ENCODE measurements at places on chromosomes 3 and 15.

DNA sequence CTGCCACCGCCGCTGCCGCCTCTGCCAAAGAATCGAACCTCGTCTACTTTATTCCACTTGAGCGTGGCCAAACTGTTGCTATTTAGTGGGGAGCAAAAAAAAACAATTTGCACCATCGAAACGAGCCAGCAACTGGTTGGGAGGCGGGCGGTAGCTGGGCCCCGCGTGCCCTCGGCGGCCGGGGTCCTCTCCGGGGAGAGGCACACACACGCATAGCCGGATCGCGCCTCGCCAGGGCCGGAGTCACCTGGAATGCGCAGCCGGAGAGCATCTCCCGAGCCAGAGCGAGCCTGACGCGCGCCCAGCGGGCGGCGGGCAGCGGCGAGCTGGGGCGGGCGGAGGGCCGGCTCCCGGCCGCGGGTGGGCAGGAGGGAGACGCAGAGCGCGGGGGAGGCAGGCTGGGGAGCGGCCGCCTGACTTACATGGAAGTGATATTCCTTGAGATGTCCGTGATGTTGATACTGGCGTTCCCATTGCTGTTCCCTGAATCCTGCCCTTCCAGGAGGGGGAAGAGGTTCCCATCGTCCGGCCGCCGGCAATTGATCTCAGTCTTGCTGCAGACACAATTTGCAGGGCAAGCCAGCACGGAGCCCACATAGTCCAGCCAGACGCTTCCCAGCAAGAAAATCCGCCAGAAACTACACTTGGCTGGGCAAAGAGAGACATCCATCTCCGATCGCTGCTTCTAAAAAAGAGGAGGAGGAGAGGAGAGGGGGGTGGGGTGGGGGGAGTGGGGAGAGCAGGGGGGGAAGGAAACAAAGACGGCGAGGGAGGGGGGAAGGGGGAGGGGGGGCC lies 858 bp downstream of the NTRK3 start:
- peak; percentile 81 for DNase-seq

- no peak for DNase-seq
Measured at GRCh38 chr3:98730338-98730737, 32.8 kb upstream of the ST3GAL6 start.

- peak; percentile 14 for DNase-seq
Measured at GRCh38 chr15:90901175-90902039, 1.7 kb upstream of the MAN2A2 start.

DNA sequence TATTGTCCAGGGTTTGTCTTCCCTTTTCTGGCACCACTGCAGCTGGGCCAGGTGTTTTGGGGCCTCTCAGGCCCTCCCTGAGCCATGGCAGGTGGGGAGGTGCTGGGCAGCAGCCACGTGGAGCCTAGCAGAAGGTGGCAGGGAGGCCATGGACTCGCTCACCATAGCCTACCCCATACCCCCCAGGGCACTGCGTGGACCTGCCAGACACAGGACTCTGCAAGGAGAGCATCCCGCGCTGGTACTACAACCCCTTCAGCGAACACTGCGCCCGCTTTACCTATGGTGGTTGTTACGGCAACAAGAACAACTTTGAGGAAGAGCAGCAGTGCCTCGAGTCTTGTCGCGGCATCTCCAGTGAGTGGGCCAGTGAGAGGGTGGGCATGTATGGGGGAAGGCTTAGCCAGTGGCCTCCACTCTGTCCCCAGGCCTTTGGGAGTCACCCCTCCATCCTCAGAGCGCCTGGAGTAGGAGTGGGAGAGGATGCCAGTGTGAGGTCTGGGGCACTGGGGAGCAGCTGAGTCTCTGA lies 11.9 kb downstream of the SPINT1 start:
- no peak for DNase-seq

- DNase-seq, result no peak
Measured at GRCh38 chr3:115423170-115423569, 200.1 kb upstream of the GAP43 start.

GRCh38 chr3:173008978-173009377 lies 132.1 kb downstream of the SPATA16 start:
- no peak for DNase-seq

GRCh38 chr15:101169495-101170071 lies 82.3 kb downstream of the CHSY1 start:
- no peak for DNase-seq

GRCh38 chr15:51579012-51579411 lies 43.6 kb downstream of the DMXL2 start:
- DNase-seq, result peak; percentile 52

DNA sequence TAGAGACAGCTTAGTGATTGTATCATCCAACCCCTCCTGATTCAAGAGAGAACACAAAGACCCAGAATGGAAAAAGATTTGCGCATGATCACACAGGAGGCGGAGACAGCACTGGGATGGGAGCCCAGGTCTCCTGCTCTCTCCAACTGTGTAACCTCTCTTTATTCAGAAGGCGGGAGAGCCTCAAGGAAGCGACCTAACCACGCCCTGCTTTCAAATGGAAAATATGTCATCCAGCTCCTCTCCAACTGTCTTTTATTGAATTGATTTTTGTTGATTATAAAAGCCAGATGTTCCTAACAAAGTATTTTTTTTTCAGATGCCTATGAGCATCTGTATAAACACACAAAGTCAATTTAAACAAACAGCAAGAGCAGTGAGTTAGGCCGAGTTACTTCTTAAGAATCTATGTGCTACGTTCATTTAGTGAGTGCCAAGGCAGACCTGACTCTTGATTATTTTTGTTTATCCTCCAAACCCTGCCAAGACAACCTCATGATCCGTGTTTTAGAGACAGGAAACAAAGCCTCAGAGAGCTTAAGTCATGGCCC lies 74.5 kb downstream of the BFSP2 start:
- DNase-seq, result peak; percentile 78

GRCh38 chr3:108493862-108494261 lies 16.5 kb downstream of the MYH15 start:
- DNase-seq, result no peak

DNA sequence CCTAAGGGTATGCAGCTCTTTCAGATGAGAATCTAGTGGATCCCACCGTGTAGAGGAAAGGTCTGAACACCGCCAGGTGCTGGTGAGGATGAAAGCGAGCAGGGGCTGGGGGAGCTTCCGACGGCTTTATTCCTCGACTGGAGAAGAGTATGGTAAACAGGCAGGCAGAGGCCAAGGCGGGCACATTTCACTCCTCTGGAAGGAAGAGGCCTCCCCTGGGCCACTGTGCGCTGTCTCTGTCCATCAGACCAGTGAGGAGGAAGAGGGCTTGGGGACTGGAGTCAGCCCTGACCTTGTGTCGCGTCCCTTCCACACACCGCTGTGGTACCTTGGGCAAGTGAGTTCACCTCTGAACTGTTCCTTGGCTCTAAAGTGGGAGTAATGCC lies 4.2 kb downstream of the GHRL start:
- no peak for DNase-seq

DNA sequence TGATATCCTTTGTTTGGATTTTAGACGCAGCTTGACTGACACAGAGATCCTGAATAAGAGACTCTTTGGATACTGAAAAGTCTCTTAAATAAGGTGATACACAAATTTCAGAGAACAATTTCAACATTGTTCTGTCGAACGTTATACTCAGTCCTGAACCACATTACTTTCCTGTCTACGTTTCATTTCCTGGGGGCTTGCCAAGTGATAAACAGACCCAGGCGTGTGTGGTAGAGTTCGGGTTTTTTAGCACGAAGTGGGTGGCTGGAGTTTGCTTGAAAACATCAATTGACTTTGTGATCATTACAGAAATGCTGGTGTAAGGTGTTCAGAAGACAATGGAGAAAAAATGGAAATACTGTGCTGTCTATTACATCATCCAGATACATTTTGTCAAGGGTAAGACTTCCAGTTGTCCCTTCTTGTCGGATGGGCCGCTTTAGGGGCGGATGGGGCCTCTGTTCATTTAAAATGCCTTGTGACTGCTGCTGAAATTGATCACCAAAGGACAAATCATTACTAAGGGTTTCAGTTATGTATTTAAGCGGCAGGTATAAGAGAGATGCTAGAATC lies at the start of gene CD96:
CD96 (plus strand) TSS at position 287 of the 573 bp plus-strand sequence; CDS start at position 339, 52 bp downstream.
- DNase-seq, result peak; percentile 5

DNA sequence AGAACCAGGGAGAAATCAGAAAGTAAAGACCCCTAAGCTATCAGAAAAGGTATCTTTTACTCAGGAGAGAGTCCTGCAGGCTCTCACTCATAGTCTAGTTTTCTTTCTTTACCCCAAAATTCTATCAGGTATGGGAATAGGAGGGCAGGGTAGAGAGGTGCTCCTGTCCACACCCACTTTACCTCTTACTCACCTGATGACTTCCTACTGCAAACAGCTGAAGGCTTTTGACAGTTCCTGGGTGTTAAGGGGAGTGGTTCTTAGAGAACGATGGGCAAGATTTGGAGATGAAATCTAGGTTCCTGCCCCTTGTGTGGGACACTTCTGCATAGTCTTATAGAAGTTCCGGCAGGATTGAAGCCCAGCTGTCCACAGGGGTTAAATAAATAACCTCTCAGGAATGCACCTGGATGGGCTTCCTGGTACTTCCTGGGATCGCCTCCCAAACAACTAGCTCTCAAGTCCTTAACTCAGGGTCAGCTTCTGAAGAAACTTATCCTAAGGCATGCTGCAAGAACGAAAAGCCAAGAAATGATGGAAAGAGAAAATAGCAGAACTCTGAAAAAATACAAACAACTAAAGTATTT lies 10.8 kb upstream of the TNFAIP8L3 start:
- no peak for DNase-seq

GRCh38 chr3:52874160-52874701 lies 23.1 kb downstream of the STIMATE start:
- DNase-seq, result no peak

DNA sequence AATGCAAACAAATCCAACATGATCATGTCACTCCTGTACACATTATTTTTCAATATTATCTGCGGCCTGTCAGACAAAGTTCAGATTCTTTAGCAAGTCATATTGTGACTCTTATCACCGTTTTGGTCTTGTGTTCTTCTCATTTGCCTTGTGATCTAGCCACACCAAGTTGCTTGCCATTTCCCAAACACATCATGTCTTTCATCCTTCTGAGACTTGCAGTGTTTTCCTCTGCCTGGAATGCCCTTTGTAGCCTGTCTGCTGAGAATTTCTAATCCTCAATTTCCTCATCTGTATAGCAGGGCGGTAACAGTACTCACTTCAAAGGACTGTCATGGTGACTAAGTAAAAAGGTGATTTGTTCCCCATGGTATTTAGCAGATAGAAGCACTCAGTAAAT lies 135.0 kb downstream of the GREM1 start:
- no peak for DNase-seq

DNA sequence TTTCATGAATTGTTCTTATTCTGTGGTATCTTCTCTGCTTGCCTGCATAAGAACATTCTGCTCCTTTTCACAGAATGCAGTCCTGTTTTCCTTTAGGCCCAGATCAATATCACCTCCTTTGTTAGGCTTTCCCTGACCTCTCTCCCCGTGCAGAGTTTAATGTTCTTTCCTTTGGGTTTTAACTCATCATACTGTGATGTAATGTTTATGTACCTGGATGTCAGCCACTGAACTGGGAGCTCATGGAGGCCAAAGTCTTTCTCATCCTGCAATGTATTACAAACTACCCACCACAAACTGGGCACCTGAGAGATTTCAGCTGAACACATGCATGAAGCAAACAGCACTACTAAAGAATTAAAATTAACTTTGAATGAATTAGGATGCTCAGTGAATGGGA lies 192.8 kb upstream of the RORA start:
- no peak for DNase-seq

DNA sequence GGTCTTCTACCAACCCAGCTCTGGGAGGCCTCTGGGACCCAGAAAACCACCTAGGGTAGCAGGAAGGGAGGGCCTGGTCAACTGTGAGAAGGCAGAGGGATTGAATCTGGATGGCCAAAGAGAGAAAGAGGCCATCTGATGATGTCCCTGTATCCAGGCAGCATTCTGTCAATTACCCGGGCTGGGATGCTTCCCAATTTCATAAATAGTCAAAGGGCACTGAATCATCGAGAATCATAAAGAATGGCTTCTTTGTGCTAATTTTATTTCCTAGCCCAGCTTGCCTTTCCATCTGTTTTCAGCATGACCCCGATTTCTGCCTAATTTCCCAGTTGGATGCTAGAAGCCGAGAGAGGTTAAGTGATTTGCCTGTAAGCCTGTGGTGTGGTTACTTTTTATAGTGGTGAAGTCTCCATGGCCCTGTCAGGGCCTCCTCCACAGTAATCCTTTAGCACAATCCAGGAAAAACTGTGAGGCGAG lies 129.2 kb downstream of the FAM43A start:
- no peak for DNase-seq

DNA sequence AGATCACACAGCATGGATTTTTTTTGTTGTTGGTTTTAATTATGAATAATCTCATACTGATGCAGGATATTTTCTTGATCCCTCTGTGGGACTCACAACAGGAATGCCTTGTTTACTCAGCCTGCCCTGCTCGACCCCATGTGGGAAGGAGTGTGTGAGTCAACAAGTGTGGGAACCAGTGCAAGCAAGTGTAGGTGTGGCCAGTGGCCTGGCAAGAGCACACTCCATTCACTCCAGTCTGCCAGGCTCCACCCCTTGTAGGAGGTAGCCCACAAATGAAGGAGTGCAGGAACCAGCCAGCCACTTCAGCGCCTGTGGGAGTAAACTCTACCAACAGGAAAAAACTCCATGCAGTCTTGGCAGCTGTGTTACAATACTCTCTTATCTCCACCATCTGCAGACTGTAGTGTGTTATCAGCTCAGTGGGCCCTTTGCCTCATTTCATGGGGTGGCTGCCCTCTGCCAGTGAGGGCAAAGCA lies 393.6 kb downstream of the OTOL1 start:
- peak; percentile 92 for DNase-seq

DNA sequence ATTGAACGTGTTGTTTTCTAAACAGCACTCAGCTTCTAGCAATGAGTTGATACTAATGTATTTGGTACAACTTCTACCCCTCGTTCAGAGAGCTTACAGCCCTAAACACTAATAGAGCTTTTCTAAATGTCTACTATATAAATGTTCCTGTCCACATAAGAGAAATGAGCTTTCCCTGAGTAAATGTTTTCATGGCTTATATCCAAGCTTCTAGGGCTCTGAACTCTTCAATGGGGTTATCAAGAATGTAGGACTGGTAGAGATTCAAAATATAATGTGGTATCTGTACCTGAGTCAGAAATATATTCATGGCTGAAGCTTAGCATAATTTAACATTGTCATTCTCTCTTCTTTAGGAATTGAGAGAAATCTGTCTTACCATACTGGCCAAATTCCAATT lies 73.4 kb downstream of the SERPINI1 start:
- no peak for DNase-seq

GRCh38 chr3:14306142-14306541 lies 96.3 kb upstream of the SLC6A6 start:
- DNase-seq, result no peak

DNA sequence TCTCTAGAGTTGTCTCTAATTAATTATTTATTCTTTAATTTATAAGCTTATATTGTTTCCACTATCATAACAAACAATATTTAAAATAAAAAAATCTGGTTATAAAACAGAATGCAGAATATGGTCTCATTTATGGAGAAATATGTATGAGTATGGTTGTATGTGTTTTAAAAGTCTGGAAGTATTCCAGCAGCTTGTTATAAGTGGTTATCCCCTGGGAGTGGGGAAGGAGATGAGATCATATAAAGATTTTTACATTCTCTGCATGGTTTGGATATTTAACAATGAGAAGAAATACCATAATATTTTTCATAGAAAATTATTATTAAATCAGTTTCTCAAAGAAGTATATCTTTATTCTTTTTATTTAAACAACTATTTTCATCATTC lies 135.4 kb upstream of the MB21D2 start:
- DNase-seq, result peak; percentile 22
